ENCODE measurements at places on chromosomes 12 and 14.

DNA sequence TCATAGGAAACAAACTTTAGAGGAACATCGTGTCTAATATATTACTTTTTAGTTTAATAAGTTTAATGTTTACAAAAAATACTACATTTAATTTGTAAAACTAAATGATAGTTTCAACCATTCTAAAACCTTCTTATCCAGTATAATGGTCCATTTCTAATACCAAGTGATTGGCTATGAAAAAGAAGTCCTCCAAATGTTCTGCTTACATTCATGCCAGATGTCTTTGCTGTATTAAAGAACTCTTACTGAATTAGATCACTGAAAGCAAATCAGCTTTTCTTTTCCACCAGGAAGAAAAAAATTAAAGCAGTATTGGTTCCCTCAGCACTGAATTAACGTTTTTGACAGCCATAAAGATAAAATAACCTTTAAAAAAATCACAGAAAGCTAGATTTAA, 3.7 kb downstream of the NOVA1 start:
- DNase-seq: no peak

DNA sequence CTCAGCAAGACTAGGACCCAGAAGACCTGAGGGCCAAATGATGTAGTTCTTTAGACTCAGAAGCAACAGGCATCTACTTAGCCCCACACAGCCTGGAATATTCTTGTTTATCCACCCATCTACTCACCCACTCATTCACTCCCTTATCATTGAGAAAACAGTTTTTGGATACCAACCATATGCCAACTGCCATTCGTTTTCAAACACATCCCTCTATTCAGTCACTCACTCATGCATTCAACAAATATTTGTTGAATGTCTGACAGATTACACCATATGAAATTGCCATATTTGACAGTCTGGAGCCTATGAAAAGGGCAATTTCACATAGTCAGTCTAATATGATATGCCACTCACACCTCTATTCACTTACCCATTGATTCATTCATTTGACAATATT, 103.2 kb downstream of the NT5DC3 start:
- no peak for DNase-seq

DNA sequence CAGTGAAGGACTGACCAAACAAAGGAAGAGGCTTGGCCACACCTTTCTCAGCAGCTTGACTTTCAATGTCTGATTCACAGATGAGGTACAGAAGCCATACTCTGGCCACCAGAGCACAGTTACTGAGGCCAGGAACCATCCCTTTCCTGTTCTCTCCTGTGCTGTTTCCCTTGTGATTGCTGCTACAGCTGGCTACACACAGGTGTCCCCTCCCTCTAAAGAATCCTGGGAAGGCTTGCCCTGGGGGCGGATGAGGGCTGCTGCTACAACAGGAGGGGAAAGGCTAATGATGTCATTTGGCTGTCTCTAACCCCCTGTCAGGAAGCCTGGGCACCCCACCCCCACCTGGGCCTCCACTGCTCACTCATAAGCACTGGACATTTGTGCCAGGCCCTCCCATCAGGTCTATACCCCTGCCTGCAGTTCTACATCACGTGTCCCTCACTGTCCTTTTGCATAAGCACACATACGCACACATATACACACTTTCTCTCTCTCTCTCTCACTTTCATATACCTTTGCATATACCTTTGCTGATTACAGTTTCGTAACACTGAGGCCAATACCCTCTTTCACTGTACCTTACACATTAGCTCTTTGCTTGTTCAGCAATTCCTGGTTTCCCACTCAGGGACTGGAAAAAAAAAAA, 41.4 kb downstream of the PRPF40B start:
- no peak for DNase-seq

DNA sequence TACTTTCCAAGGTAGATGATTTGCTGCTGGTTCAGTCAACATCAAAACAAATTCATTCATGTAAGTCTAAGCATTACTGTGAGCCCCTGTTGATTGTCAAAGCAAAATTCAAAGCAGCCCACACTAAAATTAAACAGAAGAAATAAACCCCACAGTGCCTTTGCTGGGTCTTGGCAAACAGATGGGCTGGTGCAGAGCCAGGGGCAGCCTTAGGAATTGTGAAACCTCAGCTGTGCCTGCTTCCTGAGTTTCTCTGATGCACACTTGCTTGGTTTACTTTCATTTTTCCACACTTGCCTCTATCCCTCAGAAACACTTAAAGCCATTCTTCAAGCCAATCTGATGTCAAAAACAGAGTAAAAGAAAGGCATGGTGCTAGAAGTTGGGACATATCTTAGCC, 6.6 kb upstream of the PLEKHG7 start:
- no peak for DNase-seq

DNA sequence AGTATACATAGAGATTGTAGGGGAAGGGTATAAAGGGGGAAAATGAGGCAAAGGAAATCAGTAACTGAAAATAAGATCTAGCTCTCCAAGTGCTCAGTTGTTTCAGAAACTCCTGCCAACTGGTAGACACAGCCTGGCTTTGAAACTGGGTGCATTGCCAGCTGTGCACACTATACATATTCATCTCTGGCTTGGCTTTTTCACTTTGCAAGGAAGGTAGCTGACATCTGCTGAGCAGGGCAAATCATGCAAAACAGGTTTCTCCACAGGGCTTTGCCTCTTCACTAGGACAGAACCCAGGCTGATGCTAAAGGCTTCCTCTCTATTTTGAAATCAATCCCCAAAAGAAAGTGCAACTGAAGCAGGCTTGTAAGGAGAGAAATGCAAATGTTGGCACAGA, 101.5 kb downstream of the HELB start:
- no peak for DNase-seq

- no peak for DNase-seq
These were observed 63.9 kb downstream of the DCAF5 start for GRCh38 chr14:69089046-69089445.

- no peak for DNase-seq
These were observed 1.4 kb downstream of the BCL11B start for GRCh38 chr14:99270458-99271220.

GRCh38 chr12:85348779-85349178, 68.8 kb downstream of the ALX1 start:
- no peak for DNase-seq

DNA sequence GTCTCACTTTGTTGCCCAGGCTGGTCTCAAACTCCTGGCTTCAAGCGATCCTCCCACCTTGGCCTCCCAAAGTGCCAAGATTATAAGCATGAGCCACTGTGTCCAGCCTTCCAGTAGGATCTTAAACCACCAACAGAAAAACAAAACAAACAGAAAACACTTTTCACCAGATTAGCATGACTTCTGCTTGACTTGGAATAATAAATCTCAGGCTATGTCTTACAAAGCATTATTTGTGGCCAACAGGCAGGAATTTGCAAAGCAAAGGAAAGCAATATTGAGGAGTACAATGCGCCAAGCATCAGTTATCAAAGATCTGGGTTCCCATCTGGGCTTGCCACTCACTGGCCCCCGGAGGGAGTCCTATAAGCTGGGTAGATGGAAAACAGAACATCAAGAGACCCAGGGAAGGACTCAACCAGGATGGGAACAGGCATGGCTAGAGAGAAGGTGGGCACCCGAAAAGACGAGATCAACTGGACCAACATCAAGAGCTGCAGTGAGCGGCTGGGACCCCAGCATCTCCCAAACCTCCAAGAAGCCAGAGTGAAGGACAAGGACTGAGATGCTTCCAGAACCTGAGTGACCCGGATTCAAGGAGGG, 101.2 kb downstream of the TMEM30B start:
- no peak for DNase-seq

- no peak for DNase-seq
These were observed 15.7 kb downstream of the ANO6 start for GRCh38 chr12:45231515-45232145.

GRCh38 chr14:90981636-90982035, 78.8 kb downstream of the RPS6KA5 start:
- no peak for DNase-seq

DNA sequence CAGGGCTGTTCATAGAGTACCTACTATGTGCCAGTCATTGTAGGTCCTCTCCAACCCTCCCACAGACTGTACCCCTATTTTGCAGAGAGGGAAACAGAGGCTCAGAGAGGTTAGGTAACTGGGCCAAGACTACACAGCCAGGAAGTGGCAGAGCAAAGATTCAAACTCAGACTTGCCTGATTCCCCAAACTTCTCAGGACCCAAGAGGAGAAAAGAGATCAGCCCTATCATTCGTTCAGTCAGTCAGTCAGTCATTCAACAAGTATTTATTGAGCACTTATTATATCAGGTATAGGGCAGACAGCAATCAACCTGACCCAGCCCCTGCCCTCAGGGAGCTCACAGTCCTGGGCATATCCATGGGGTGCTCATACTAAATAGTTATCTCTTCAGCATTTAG, 39.6 kb upstream of the CORO1C start:
- DNase-seq: no peak

DNA sequence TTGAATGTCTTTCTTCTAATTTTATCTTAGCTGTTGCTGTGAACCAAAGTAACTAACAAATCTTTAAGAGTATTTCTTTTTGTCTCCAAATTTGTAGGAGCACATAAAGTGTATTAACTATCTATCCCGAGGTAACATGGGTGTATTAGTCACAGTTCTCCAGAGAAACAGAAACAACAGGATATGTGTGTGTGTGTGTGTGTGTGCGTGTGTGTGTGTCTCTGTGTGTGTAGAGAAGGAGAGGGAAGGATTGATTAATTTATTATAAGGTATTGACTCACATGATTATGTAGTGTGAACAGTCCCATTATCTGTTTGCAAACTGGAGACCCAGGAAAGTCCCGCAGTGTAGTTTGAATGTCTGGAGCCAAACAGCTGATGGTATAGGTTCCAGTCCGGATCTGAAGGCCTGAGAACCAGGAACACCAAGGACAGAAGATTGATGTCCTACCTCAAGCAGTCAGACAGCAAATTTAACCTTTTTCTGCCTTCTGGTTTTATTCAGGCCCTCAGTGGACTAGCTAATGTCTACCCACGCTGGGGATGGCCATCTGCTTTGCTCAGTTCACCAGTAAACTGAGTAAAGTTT, 14.4 kb downstream of the G2E3 start:
- DNase-seq: no peak

- DNase-seq: no peak
These were observed 201.4 kb upstream of the EEA1 start for GRCh38 chr12:93130366-93131054.

DNA sequence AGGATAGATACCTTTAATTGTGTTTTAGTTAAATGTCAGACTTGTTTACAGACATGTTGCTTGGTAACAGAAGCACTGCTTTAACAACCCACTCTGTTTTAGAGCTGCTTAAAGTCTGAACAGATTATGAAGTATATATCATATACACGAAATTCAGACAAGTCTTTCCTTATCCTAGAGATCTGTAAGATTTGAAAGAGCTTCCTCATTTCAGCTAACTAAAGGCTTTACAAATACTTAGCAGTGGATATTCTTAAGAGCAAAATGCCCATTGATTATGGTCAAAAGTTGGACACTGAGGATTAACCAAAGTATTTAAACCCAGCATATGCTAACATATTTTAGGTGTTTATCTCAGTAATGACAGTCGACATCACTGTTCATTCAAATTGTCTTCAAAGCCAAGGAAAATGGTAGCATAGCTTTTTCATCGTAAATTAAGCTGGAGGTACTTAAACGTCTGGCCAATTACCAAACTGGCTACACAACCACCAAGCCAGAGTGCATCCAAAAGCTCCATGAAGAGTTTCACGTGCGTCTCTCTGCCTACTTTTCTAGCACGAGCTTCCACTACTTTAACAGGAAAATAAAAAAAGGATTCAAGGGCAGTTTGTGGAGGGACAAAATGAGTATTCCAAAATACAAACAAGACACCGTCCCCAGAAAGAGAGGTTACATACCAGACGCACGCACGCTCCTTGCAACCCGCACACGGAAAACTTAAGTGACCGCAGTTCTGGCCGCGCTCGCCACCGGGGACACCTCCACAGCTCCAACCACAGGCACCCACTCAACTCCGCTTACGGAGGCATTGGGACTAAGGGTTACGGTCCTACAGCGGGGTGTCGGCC, 565 bp downstream of the CEP83 start:
- DNase-seq: no peak

DNA sequence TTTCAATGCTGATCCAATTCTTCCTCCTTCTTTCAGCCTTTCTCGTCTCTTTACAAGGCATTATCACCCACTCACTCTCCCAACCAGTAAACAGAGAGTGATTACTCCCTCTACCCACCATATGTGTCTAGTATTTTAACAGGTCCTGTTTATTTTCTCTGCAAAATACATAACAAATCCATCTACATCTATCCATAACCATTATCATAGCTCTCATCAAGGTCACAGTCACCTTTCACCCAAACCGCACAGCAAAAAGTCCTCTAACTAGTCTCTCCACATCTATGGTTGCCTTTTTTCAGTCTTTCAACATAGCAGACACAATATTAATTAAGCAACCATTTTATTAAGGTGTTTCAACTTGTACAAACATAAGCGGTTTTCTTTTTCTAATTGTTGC, 21.9 kb upstream of the RERG start:
- no peak for DNase-seq

- no peak for DNase-seq
These were observed 35.2 kb downstream of the GPR65 start for GRCh38 chr14:88040146-88040545.

DNA sequence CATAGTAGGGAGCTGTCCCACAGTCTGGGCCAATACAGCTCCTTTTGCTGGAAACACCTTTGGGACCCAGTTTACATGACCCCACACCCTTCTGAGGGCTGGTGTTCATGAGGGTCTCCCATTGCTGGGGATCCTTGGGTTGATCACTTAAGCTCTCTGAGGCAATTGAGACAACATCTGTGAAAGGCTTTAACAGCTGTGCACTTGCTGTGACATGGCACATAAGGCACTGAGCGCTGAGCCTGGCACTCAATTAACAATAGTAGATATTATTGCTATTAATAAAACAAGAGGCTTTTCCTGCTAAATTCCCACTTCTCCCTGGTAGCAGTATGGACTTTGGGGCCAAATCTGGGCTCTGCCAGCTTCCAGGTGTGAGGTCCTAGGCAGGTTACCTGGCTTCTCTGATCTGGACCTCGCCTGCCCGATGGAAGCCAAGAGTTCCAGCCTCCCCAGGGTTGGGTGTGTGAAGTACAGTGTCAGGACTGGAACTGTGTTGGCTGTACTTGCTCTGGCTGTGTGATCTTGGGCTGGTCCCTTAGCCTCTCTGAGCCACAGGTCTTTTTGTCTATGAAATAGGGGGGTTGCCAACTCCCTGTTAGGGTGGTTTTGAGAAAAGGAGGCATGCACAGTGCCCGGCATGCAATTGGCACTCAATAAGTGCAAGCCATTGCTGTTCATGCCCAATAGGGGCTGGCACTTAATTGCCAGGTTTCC, 3.1 kb downstream of the SH2B3 start:
- no peak for DNase-seq

DNA sequence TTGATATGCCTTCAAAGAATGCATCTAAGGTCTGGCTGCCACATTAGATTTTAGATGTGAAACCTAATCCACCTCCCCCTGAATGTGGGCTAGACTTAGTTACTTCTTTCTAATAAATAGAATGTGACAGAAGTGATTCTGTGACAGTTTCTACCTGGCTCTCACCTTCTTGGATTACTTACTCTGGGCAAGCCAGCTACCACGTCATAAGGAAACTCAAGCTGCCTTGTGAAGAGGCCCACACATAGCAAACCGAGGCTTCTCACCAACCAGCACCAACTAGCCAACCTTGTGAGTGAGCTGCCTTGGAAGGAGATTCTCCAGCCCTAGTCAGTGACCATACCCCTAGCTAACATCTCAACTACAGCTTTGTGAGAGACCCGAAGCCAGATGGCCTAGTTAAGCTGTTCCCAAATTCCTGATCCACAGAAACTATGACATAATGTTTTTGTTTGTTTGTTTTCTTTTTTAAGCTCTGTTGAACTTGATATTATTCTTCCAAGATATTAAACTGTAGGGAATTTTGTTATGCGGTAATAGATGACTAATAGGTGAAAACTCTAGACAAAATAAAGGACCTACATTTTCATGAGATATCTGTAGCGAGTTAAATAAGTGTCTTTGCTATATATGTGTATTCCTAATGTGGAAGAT, 6.2 kb downstream of the GPR19 start:
- DNase-seq: no peak
